Nephron progenitor cell (in vitro differentiated cells): ENCODE measurements at places on chromosomes 6 and 20.

GRCh38 chr6:87941556-87942358, 105.9 kb upstream of the SPACA1 start:
- no peak for DNase-seq

DNA sequence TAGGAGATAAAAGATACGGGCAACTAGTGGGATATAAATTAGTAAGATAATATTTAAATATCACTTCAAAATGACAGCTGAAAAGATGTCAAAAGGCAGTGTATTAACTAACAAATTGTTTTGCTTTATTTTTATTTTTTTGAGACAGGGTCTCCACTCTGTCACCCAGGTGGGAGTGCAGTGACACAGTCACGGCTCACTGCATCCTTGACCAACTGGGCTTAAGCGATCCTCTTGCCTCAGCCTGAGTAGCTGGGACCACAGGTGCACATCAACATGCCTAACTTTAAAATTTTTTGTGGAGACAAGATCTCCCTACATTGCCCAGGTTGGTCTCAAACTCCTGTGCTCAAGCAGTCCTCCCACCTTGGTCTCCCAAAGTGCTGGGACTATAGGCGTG, 5.9 kb downstream of the ZNF292 start:
- no peak for DNase-seq

- no peak for DNase-seq
Observed at GRCh38 chr6:85419046-85419759, 30.7 kb upstream of the NT5E start.

GRCh38 chr20:35003211-35004031, 47.8 kb downstream of the MYH7B start:
- DNase-seq: no peak

- no peak for DNase-seq
Observed at GRCh38 chr6:44926556-44926955, 401.6 kb upstream of the RUNX2 start.

DNA sequence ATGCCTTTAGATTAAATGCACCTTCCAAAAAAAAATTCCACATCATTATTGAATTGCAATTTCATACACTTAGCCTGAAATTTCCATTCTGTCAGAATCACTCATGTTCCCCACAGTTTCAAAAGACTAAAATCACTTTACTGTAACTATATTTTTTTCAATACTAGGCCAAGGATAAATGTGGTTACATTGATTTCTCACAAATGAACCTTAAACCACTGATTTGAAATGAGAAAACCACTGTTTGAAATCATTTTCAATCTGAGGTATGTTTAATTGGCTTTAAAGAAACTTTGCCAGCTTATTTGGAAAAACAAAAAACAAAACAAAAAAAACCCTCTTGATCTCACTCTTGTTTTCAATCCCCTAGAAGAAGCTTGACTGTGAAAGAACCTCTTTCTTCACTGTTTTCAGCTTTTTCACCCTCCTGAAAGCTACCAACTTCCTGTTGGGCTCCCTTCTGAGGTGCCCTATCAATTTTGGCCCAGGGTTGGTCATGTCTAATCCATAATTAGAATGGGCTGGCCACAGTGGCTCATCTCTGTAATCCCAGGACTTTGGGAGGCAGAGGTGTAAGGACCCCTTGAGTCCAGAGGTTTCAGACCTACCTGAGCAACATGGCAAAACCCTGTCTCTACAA, 242.5 kb downstream of the ADGRG6 start:
- no peak for DNase-seq

DNA sequence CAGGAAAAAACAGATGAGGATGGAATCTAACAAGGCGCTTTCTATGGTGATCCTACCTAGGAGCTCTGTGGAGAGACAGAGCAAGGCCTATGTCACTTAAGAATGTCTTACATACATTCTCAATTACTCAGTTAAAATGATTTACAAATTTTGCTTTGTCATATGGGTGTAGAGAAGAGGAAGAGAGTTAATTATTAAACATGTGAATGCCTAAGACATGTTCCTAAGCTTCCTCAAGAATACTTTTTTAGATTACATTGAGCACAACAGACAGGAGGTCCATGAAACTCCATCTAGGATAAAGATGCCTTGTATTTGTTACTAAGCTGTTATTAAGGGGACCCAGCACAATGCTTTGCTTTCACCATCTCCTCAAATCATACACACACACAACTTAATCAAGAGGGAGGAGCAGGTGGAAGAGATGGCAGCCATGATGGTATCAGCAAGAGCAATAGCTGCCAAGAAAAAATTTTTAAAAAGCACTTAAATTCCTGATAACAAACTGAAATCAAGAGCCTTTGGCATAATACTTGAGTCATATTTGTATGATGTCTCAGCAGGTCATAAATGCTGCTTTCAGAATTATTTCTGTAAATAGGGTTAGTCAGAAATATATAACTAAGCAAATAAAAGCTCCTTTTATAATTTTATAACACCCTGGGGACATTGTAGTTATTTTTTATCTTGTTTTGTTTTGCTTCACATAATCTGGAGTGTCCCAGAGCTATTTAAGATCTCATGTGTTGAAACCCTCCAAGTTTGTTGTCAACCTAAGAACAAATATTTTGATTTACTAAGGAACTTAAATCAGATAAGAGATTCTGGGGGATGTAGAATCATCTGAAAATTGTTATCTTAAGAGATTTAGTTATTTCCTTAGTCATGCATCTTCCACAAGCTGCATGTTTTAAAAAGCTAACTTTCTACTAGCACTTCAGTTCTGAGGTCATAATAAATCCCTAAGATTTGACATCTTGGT, 70.0 kb upstream of the CD2AP start:
- DNase-seq: no peak

DNA sequence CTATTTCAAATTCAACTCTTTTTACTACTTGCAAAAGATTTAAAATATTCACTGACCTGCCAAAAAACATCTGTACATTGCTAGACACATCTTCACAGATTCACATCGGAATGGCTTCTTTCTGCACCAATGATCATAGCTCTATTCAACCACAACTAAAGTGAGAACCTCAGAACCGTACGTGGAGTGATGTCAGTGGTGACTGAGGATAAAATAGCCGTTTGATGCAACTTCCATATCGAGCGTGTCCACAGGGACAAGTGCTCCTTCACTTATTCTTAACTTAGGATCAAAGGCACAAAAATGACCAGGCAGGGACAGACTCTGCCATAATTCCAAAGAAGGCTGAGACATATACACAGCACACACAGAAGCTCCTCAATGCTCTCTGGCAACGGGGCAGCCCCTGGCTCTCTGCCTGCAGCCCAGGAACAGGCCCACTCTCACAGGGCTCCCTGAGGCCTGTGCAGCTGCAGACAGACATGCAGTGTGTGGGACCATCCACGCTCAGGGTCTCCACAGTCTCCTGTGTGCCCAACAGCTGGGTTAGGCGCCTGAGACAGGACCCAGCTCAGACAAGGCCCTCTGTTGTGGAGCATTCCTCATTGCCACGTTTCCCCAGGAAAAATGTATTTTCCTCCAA, 22.8 kb downstream of the FYN start:
- DNase-seq: no peak

GRCh38 chr20:33438481-33438880, 5.1 kb downstream of the SNTA1 start:
- no peak for DNase-seq

- DNase-seq: no peak
Observed at GRCh38 chr6:39197922-39198500, 31.3 kb downstream of the KCNK5 start.
